ENCODE measurements at places on chromosomes 3 and 15.
A peak's percentile ranks its signal among the peaks of the same experiment; 100 is the strongest.

- peak; percentile 26 for DNase-seq
Observed at GRCh38 chr3:122681284-122681973, 790 bp downstream of the PARP14 start.

GRCh38 chr15:32849769-32850668 lies 132.2 kb downstream of the GREM1 start:
- DNase-seq: no peak

GRCh38 chr3:72896996-72897757 lies 9.3 kb downstream of the GXYLT2 start:
- no peak for DNase-seq

- DNase-seq: no peak
Observed at GRCh38 chr15:73844356-73844755, 29.0 kb upstream of the TBC1D21 start.
